Testis (tissue), 5 donors: ENCODE measurements at places on chromosomes 11 and 22.

DNA sequence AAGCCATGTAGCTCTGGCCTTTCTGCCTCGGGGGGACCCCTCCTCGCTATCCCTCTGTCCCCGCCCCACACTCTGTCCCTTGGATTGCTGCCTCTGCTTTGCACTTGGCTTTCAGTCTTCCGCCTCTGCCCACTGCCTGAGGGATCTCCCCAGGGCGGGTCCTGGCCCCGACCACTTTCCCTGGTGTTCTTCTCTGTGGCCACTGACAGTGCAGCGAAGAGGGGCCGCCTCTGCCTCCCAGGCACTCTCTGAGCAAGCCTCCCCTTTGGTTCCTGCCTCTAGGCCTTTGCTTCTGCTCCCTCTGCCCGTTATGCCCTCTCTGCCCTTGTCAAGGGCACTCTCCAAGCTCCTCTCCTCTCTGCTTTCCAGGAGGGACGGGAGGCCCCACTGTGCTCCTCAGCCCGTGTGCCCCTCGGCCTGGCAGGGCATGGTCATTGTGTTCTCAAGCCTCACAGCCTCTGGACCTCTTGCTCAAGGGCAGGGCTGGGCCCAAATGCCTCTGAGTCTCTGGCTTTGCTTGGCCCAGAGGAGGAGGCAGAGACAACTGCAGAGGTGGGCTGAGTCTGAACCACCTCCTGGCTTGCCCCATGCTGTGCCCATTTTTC lies 5.5 kb upstream of the MPPED1 start:
- no peak for DNase-seq

DNA sequence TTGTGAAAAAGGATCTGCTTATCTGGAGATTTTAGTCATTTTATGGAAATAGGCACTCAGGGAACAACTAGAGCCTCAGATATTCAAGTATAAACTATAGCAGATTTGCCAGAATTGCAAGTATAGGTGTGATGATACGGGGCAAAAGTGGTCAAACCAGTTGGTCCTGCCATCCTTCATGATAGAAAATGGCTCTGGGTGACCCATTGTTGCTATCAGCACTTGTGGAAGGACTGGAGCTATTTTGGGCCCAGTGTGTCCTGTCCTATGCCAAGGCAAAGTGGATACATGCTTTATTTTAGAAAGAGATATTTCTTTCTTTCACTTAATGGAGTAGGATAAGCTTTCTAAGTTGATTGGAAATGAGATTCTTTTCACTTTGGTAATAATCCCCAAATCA lies 85.2 kb downstream of the PPP6R3 start:
- DNase-seq: no peak

GRCh38 chr22:37045958-37046357 lies 5.6 kb upstream of the KCTD17 start:
- DNase-seq: no peak

- DNase-seq: no peak
These were observed 548.2 kb downstream of the TBC1D22A start for GRCh38 chr22:47310601-47311000.

- DNase-seq: no peak
These were observed 26.4 kb downstream of the MYEOV start for GRCh38 chr11:69320326-69320725.

GRCh38 chr22:30556388-30556787 lies 9.8 kb upstream of the SEC14L6 start:
- DNase-seq: no peak

DNA sequence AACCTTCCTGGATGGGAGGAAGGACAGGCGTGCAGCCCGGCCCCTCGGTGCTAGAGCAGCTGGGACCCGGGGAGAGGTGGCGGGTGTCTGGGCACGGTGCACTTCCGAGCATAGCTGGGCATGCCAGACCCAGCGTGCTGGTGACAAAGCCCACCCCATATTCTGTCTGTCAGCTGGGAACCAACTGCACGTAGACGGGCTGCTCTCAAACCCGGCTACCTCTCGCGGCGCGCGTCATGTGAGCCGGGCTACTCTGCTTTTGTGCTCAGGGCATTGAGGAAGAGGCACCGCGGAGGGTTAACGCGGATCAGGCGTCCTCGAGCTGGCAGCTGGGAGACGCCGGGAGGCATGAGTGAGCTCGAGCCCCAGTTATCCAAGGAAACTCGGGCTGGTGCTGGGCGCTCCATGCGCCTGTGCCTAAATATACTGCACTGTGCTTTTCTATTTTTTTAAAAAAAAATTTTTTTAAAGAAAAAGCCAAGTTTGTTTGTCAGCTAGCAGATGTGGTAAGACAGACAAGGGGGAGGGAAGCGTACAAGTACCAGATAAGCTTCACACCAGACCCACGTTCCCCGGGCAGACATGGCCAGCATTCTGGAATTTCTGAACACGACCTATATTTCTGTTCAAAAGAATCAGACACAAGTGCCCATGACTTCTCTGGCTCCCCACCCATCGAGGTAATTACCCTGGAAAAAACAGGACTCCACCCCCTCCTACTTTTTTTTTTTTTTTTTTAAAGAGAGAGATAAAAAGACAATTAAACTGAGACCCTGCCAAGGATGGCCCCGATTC lies 425.6 kb downstream of the SHANK2 start:
- peak; percentile 54 for DNase-seq

GRCh38 chr11:110711776-110712658 lies at the start of gene ARHGAP20:
Gene ARHGAP20 (minus strand): TSS chr11:110712437. CDS start chr11:110712231, 206 bp downstream.
- peak; percentile 89 for DNase-seq

DNA sequence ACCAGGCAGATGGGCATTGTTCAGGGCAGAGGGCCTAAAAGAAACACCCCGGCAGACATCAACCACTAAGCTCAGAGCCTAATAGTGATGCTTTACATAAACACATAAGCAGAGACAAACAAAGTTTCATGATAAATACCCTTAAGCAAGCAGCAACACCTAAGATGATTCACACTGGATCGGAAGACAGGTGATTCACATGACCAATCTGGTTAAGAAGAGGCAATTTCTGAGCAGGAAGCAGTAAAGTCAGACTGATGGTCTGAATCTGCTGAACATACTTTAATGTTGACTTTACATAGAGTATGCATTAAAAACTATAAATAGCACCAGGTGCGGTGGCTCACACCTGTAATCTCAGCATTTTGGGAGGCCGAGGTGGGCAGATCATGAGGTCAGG lies 56.1 kb downstream of the SYN3 start:
- DNase-seq: no peak

DNA sequence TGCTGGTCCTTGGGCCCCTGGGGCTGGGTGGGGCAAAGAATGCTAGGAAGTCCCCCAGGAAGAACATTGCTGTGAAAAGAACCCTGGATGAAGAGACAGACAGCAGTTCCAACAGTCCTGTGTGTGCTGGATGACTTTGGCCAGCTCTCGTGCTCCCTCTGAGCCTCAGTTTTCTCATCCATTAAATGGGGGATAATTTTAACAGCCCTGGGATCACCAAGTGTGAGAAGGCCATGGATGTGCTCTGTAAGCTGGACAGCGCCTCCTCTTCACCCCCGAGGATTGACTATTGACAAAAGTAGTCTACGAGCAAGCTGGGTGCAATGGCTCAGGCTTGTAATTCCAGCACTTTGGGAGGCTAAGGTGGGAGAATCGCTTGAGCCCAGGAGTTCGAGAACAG lies 2.5 kb downstream of the LARGE2 start:
- no peak for DNase-seq

DNA sequence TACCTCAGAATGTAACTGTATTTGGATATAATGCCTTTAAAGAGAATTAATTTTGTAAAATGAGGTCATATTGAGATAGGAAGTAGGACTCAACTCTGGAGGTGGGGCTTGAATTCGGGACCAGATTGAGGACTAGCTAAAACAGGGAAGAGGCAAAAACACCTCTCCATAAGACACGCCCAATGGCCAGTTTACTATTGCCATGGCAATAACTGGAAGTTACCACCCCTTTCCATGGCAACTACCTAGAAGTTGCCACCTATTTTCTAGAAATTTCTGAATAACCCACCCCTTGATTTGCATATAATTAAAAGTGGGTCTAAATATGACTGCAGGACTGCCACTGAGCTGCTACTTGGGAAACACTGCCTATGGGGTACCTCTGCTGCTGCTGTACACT lies 206.4 kb downstream of the TTC28 start:
- DNase-seq: no peak

DNA sequence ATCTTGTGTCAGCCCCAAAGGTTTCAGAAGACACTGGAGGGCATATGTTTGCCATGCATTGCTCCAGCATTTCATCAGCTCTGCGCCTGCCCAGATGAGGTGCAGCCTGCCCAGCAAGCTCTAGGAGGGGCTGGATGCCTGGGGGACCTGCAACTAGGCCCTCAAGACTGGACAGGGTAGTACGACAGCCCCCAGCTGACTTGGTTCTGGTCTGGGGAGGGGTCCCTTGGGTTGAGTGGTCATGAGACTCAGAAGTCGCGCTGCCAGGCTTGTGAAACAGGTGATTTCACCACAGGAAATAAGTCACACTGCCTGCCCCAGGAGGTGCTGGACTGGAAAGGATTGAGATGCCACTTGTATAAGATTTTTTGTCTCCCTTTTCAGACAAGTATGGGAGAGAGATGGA lies 23.4 kb downstream of the TPBGL start:
- DNase-seq: no peak

DNA sequence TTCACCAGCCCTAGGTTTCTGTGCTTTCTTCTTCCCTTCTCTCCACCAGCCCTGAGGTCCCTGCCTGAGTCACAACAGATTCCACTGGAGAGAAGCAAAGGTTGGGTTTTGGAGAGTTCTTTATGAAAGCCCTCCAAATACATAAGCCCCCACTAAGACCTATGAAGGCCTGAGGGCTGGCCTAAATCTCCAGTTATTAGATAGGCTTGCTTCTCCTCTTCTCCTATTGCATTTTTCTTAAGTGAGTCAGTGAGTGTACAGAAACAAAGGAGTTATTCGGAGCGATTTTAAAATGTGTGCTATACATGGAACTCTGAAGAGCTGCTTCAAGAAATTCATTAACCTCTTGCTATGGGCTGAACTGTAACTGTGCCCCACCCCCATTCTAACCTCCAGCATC lies 1057.3 kb downstream of the OPCML start:
- DNase-seq: no peak

DNA sequence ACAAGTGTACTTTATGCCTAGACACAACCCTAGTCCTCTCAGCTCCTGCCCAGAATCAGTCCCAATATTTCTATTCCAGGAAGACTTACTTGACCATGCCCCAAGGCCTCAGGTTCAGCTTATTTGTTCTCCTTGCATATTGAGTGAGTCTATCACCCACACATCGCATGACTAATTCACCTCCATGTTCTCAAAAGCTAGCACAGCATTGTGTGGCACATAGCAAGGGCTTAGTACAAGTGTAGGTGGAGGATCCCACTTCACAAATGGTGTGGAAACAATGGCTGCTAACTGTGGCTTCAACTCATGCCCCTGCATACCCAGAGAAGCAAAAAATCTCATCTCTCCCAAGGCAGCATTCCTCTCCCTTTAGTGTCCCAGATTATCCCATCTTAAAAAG lies 602.6 kb upstream of the API5 start:
- DNase-seq: no peak

DNA sequence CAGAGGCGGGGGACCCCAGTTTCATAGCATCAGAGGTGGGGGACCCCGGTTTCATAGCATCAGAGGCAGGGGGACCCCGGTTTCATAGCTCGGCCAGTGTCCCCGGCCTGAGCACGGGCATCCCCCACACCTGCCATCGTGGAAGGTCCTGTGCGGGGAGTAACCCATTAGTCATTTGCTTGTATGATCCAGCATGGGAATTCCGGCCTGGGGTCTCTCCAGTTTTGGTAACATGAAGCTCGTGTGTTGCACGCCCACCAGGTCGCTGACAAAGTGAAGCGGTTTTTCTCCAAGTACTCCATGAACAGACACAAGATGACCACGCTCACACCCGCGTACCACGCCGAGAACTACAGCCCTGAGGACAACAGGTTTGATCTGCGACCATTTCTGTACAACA lies 29.0 kb upstream of the KRTAP5-7 start:
- DNase-seq: peak; percentile 8

GRCh38 chr22:39236321-39237317 lies 8.2 kb downstream of the PDGFB start:
- DNase-seq: no peak

DNA sequence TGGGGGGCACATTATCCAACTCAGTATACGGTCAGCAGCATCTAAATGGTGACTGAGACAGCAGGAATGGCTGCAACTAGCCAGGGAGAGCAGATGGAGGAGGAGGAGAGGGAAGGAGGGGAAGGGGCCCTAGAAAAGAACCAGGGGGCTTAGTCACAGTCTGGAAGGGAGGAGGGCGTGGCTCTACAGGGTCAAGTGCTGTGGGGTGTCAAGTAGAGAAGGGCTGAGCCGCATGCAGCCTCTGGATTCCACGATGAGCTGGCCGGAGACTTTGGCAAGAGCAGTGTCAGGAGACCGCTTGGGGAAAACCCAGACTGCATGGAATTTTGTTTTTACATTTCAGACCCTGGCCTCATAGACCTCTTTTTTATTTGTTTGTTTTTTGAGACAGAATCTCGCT lies 25.8 kb upstream of the PPFIA1 start:
- DNase-seq: no peak

DNA sequence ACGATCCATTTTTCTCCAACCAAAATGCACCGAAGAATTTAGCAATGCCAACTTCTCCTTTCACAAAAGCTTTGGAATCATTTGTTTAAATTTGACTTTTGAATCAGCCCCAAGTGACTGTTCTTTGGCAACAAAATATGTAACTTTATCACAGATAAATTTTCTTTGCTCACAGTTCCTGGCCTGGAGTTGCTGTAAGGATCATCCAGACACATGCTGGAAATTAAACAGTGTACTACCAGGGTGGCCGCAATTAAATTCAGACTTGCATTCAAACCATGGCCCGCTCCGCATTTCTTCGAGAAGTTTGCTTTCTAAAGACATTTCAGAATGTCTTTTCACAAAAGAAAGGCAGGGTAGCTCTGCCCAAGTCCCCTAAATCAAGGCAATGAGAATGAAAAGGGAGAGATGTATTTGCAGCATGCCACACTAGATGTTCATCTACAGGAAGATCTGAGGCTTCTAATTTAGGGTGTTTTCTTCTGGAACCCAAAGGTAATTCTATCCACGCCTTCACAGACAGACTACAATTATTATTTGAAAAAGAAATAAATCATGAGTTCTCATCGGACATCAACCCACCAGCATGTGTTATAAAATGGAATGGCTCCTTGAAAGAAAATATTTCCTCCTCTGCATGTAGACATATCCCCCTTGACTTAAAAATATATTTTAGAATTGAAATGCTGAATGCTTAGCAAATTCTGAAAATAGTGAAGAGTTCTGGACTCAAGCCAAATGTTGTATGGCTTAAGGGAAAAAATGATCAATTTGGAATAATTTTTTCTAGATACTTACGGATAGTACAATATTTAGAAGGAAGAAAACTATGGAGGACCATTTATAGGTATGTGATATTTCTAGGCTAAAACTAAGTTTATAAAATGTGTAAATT lies 189.7 kb upstream of the BLID start:
- peak; percentile 26 for DNase-seq
